ENCODE measurements at places on chromosomes 7 and 10.

DNA sequence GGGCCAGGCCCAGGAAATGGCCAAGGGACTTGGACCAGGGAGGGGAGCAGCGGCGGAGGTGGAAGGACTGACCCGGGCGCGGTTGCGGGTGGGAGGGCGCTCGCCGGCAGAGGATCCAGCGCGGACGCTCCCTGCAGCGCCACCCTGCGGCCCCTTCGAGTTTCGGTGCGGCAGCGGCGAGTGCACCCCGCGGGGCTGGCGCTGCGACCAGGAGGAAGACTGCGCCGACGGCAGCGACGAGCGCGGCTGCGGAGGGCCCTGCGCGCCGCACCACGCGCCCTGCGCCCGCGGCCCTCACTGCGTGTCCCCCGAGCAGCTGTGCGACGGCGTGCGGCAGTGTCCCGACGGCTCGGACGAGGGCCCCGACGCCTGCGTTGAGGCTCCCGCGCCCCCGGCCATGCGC is 16.8 kb upstream of the ZNF467 start:
- DNase-seq = no peak

DNA sequence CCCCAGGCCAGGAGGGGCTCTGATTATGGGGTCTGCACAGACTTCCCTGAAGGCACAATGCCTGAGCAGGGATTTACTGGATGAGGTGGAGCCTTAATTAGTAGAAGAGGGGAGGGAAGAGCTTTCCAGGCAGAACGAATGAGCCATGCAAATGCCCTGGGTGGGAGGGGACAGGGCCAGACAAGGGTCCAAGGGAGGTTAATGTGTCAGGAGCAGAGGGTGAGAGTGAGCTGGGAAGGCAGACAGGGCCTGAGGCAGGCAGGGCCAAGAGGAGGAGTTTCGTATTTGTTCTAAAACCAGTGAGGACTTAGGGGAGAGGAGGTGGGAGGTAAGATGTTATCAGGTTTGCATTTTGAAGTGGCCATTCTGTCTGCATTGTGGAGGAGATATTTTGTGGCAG is 65.3 kb downstream of the NPY start:
- no peak for DNase-seq

DNA sequence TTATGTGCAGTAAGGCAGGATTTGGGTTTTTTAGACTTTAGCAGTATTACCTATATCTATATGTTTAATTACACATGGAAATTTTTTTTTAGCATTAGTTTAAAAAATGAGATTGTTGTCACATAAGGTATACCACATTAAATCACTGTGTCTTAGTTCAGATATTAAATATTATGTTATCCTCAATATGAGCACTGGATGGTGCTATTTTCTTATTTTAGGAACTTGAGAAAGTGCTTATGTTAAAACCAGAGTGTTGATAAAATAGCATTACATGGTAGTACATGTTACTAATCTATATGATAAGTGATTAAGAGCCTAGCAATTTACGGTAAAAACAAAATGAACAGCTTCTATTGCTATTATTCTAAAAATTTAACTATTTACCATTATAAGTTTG is 28.8 kb downstream of the MIOS start:
- DNase-seq = no peak

GRCh38 chr10:20993830-20994527 is 96.9 kb upstream of the NEBL start:
- no peak for DNase-seq

DNA sequence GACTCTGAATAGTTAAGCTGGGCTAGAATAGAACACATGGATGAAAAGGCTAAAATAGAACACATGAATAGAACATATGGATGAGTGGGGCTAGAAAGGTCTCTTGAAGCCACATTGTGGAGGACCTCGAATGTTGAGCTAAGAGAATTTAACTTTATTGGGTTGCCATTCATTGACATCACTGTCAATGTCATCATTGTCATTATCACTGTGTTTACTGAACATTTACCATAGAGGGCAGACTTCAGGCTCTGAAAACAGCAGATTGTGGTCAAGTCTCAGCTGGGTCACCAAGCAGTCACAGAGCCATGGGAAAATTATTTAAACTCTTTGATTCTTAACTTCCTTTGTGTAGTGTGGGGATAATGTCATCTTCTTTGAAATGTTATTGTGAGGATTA is 80.4 kb downstream of the WDFY4 start:
- no peak for DNase-seq

GRCh38 chr7:17207220-17207619 is 91.2 kb upstream of the AHR start:
- no peak for DNase-seq

GRCh38 chr7:29145553-29146056 is 732 bp downstream of the CPVL start:
- no peak for DNase-seq

- DNase-seq = no peak
Measured at GRCh38 chr7:107446531-107446930, 23.3 kb upstream of the GPR22 start.

DNA sequence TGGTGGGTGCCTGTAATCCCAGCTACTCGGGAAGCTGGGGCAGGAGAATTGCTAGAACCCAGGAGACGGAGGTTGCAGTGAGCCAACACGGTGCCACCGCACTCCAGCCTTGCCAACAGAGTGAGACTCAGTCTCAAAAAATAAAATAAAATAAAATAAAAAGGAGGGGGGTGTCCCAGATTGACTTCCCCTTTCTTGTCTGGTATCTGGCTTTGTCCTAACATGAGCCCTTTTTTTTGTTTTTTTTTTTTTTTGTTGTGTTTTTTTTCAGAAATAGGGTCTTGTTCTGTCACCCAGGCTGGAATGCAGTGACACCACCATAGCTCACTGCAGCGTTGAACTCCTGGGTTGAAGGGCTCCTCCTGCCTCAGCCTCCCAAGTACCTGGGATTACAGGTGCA is 4.7 kb downstream of the CASP2 start:
- no peak for DNase-seq

GRCh38 chr7:7554649-7555575 is 11.8 kb upstream of the MIOS start:
- no peak for DNase-seq

DNA sequence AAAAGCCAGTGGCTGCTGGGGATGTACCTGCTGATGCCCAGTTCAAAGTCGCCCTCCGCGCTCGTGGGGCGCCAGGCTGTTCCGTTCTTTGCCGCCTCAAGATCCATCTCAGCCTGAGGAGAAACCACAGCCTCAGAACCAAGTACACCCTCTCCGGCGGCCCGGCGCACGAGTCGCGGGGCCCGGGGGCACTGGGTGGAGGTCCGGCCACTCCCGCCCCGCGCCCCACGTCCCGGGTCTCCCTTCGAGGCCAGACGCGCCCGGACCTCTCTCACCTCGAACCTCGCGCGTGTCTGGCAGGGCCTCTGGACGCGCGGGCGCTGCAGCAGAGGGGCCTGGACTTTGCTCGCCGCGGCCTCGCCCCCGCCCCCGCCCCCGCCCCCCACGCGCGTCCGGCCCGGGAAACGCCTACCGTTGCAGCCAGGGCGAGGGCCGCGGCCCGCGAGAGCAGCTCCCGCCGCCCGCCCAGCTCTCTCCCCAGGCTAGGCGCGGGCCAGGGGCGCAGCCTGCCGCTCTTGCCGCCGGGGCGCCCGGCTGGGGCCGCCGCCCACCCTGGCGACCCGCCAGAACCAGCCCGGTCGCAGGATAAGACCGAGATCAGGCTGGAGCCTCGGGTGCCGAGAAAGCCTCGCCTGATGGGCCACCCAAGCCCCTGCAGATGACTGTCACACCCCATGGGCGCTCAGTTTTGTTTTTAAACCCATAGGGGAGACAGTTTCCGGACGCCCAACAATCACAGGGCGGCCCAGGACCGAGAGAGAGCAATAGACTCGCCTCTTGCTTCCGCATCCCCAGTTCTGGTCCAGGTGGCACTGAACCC is at the start of gene ABCB4:
Gene ABCB4 (minus strand): TSS at position 322 of the 820 bp plus-strand sequence. CDS start 215 bp downstream, at position 107.
- DNase-seq = no peak
